ENCODE measurements at places on chromosomes 12 and 14.

- DNase-seq, result no peak
Observed at GRCh38 chr12:105355752-105356151, 25.3 kb downstream of the C12orf75 start.

DNA sequence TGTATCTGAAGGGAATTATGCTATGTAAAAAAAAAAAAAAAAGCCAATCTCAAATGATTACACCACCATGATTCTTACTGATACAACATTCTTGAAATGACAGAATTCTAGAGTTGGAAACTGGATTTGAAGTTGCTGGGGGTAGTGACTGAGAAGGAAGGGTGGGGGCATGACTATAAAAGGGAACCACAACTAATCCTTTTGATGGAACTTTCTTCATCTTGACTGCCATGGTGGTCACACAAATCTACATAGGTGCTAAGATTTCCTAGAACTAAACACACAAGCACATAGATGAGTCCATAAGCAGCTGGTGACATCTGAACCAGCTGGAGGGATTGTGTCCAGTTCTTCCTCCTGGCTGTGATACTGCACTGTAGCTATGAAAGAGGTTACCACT is 51.4 kb downstream of the CLMN start:
- DNase-seq, result no peak

DNA sequence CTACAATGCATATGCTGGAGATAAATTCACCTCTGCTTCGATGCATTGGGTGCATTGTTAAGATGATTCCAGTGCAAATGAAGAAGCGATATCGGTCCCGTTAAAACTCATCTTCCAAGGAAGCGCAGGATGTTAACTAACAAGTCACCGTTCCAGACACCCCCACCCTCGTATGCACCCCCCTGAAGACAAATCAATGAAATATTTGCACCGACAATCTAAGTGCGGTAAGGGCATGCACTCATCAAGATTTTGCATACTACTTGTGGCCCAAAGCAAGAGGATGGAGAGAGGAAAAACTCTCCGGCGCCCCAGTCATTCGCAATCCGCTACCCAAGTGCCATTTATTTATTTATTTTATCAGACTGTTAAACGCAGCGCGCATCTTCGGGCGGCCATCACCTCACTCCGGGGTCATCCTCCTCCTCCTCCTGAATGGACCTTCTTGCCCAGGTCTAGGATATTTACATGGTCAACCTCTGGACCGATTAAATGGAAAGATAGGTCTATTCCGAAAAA is 1.2 kb downstream of the NOVA1 start:
- no peak for DNase-seq

- DNase-seq, result no peak
Observed at GRCh38 chr12:19483727-19484126, 44.4 kb downstream of the AEBP2 start.

- peak; percentile 96 for DNase-seq
Observed at GRCh38 chr14:74302634-74303569, at the start of gene ABCD4. Gene ABCD4 (minus strand): TSS chr14:74302934. CDS start chr14:74302912, 22 bp downstream.

DNA sequence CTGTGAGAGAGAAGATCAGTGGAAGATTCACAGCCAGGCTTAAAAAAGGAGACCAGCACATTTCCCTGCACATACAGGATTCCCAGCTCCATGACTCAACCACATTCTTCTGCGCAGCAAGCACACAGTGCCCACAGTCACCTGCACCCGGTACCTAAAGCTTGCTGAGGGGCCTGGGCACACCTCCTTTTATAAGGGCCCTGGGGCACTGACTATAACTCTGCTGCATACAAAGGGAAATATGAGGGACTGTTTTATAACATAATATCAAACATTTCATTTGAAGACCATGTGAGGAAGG is 322.9 kb downstream of the DAD1 start:
- no peak for DNase-seq

DNA sequence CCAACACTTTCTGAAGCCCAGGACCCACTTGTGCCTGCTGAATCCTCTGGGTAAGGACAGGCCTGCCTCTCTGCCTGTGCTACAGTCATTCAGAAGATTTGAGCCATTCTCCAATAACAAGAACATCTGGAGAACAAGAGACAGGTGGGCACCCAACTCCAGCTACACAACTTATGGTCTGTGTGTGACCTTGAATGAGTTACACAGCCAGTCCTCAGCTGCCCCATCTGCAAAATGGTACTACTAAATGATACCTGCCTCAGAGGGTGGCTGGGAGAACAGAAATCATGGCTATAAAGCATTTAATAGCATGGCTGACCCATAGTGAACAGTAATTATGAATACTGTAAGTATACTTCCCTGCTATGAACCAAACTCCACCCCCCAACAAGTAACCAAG is 4.2 kb downstream of the CKAP4 start:
- no peak for DNase-seq

- DNase-seq, result no peak
Observed at GRCh38 chr12:3129301-3130056, 52.3 kb downstream of the TSPAN9 start.

DNA sequence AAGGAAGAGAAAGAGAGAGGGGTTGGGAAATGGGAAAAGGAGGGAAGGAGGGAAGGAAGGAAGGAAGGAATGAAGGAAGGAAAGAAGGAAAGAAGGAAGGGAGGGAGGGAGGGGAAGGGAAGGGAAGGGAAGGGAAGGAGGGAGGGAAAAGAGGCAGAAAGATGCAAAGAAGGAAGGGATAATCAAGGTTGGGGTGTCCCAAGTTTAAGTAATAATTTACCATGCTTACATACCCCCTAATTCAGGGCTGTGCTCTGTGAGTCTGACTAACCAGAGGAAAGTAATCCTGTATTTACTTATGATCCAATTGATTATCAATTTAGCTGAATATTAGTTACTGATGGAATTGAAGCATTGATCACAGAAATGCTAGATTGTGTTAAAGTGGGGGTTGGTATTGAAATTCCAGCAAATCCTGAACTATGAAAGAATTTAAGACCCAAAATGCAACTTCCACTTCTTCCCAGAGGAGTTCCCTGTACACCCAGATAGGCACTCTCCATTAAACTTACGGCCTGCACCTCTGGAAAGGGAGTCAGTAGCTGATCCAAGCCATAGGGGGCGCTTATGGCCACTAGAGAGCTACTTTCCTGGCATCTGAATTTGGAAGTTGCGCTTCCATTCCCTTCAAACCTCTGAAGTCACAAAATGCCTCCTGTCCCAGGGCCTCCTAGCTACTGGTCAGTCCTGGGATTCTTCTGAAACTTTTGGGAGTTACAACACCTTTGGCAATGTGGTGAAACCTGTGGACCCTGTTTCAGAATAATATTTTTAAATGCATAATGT is 162.7 kb upstream of the PWP1 start:
- no peak for DNase-seq

DNA sequence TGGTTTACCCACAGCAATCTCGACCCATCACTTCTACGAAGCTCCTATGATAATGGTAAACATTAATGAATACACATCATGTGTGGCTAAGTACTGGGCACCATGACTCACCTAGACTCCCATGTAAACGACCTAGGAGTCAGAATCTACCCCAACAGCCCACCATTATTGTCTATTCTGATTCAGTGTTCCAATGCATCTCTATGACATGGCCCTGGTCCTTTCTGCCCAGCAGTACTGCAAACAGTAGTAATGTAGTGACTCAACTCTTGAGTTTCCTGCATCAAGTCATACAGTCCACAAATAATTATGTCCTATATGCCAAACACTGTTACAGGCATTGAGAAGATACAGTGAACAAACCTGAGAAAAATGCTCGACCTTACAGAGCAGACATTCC is 14.6 kb downstream of the GTF2A1 start:
- DNase-seq, result peak; percentile 44

DNA sequence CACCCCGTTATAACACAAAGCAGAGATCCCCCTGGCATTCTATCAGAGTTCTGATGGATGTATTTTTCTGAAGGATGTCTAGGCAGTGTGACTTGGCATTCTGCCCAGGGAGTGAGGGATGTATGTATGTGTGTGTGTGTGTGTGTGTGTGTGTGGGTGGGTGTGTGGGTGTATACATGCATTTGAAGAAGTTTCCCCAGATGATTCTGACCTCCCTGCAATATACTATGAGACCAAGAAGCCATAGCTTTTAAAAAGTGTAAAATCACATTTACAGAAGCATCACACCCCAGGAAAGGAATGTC is 59.7 kb upstream of the NAP1L1 start:
- no peak for DNase-seq

DNA sequence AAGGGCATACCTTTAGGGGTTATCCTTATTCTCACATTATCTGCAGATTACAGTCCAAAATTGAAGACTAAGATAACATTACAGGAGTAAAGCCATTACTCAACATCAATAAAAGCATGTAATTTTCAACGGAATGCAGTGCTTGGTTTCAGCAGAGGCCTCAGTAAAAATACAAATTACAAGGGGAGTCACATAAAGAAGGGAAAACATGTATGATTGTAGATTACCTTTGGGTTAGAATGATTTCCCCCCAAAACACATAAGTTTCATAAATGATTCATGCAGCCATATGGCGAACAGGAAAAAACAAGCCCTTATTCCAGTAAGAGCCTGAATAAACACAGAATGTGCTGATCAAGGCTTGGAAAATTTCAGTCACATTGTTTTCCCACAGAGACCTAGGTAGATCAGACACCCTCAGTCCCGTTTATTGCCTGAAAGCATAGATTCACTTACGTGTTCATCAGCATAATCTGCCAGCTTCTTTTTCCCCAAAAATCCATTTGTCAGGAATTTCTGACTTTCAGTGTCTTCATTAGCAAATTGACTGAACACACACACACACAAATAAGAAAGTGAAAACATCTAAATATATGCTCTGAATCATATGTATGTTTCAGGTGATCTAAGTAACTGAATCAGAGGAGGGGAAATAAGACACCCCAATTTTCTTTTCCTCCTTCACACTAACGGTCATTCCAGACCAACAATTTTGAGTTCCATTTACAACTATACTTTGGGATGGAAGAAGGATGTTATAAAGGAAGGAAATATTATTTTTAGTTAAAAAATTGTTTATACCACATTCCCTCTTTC is 37.5 kb downstream of the SLC38A4 start:
- DNase-seq, result no peak

DNA sequence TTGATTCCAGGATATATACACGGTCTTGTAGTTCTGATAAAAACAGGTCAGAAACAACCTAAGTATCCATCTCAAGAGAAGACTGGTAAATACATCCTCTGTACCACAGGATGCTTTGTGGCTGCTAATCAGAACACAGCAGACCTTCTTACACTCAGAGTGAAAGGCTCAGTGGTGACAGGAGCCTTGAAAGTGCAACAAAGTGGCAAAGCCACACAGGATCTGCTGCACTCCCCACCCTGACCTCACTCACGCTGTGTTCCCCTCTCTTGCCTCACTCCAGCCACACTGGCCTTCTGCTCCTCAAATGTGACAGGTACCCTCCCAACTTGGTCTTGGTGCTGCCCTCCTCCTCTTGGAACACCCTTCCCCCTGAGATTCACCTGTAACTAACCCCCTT is 98.1 kb upstream of the GRIP1 start:
- DNase-seq, result no peak

DNA sequence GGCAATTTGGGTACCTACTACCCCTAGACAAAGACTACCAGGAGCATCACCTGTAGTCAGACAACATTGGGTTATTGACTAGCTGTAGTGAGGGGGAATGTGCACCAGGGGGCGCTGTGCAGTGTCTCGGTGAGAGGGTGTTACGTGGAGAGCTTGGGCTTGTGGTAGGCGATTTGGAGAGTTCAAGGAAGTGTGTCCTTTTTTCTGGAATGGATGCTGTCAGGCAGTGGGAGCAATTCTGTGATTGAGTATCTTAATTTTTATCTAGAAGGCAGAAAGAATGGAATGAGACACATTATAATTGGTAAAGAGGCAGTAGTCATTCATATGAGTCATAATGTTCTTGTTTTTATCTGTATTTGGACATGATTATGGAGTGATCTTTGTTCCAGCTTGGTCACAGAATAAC is 187.7 kb downstream of the GALC start:
- DNase-seq, result peak; percentile 26

- DNase-seq, result peak; percentile 55
Observed at GRCh38 chr12:30286345-30286926, 409.2 kb downstream of the IPO8 start.
